ENCODE measurements at places on chromosomes 7 and 10.
A peak's percentile ranks its signal among the peaks of the same experiment; 100 is the strongest.

DNA sequence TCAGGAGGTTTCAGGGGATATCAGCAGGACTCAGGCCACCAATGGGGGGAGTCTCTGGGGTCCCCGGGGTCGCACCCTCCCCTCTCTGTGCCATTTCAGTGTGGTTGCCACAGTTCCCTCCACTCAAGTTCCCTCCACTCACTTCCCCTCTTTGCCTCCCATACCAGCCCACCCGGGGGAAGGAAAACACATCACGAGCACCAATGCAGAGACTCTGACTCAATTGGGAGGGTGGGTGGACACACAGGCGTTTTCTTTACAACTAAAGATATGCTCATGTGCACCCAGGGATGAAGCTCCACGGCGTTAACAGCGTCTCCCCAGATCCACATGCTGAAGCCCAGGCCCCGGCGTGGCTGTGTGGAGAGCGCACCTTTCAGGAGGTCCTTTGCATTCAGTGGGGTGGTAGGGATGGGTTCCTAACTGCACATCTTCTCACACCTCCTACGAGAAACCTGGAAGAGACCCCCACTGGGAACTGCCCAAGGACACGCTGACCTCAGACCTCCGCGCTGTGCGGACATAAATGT is 254.1 kb downstream of the ZMYND11 start:
- no peak for DNase-seq

GRCh38 chr10:104104926-104105325 is 17.0 kb upstream of the SFR1 start:
- no peak for DNase-seq

GRCh38 chr7:64651203-64651602 is 14.7 kb upstream of the ZNF107 start:
- no peak for DNase-seq

DNA sequence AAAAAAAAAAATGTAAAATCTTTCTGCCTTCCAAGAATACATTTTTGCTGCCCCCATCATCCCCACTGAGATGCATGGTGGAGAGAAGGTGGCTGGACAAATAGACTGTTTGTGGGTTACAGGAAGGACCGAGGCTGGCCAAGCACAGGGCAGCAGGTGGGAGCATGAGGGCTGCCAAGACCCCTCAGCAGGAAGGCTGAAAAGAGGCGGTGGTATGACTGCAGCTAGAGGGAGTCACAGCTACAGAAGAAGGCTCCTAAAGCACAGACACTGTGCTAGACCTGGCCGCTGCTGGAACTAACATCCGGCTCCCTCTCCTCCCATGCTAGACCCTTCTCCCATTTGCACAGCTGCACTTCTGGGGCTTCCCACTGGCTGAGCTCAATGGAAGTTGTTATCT is 289.6 kb downstream of the TCERG1L start:
- DNase-seq = no peak

DNA sequence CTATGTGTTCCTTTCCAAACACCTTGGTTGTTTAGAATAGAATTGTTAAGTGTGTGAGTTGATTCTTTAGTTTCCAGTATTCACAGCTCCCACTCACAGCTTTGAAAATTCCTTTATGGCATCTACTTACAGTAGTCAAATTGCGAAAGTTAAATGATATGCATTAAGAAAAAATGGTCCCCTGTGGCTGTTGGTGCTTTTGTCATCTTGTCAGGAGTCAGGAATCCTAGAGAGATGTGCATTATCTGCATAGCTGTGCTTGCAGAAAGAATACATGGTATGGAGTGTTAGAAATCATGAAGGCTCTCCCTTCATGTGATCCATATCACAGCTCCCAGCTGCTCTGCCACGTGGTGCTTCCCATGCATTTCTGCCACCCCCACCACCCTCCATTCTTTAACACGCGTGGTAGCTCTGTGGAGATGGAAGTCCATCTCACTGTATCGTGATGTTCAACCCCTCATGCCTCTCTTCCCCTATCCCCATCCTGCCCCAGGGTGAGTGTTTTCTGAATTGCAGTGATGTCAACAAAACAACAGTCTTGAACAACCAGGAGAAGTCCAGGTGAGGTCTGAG is 29.2 kb upstream of the CTTNBP2 start:
- DNase-seq = no peak

DNA sequence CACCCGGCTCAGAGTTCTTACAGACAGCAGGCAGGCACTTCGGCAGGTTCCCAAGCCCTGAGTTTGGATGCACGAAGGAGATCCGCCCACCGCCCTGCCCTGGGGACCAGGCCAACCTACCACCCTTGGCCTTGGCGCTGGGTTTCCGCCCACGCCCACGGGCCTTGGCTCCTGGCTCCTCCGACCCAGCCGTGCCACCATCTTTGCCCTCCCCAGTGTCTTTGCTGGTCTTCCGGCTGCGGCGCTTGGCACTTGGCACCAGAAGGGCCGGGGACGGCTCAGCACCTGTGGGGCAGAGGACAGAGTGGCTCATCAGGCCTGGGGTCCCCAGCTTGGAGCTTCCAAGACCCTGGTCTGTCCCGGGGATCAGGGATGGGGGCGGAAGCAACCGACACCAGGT is 32.1 kb downstream of the SLC29A4 start:
- DNase-seq = no peak

DNA sequence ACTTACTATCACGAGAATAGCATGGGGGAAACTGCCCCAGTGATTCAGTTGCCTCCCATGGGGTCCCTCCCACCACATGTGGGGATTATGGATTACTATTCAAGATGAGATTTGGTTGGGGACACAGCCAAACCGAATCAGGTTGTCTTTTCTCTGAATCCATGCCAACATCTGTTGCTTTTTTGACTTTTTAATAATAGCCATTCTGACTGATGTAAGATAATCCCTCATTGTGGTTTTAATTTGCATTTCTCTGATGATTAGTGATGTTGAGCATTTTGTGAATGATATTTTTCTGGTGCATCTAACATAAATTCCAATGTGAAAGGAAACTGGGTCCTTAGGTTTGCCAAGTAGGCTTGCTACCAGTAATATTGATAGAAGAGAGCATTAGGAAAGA is 69.0 kb upstream of the ARHGAP21 start:
- DNase-seq = no peak

- no peak for DNase-seq
Measured at GRCh38 chr10:132912713-132913558, 29.4 kb downstream of the CFAP46 start.

GRCh38 chr10:103668351-103669242 is 175.1 kb downstream of the NEURL1 start:
- no peak for DNase-seq

DNA sequence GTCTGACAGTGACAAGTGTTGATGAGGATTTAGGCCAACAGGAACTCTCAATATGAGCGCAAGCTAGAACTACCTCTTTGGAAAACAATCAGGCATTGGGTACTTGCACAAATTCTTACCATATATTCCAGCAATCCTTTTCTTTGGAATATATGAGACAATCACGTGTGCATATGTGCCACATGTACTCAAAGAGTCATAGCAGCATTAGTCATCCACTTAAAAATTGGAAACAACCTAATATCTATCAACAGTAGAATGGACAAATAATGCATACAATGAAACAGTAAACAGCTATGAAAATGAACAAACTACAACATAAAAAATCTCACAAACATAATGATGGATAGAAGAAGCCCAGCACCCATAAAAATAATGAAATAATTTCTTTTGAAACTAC is 179.7 kb downstream of the GLI3 start:
- no peak for DNase-seq

DNA sequence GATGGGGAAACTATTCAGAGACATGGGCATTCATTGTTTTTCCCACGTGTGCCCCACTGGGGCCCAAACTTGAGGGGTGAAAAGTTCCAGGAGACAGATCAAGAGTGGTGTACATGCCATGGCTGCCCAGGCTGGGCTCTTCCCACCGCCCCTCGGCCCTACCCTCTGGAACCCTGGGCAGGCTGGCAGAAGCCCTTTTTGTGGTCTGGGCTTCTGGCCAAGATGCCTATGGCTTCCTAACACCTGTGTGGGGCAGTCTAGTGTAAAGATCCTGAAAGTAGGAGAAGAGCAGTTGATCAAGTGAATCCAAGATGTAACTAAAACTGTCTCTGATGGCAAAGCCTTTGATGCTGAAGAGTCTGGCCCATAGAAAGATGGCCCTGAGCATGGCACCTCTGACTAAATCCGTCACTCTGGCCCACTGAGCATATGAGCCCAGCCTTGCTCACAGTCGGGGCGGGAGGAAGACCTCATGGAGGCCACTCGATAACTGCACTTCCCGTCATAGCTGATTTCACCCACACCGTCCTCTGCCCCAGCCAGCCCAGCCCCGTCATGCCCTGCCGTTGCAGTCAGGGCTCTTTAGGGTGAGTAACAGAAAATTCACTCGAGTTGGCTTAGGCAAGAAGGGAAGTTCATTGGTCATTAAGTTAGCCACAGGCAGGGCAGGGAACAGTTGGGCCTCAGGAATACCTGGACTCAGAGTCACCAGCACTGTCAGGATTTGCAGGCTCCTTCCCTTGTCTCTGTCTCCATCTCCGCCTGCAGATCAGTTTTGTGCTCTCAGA is 37.9 kb upstream of the MTPAP start:
- no peak for DNase-seq

DNA sequence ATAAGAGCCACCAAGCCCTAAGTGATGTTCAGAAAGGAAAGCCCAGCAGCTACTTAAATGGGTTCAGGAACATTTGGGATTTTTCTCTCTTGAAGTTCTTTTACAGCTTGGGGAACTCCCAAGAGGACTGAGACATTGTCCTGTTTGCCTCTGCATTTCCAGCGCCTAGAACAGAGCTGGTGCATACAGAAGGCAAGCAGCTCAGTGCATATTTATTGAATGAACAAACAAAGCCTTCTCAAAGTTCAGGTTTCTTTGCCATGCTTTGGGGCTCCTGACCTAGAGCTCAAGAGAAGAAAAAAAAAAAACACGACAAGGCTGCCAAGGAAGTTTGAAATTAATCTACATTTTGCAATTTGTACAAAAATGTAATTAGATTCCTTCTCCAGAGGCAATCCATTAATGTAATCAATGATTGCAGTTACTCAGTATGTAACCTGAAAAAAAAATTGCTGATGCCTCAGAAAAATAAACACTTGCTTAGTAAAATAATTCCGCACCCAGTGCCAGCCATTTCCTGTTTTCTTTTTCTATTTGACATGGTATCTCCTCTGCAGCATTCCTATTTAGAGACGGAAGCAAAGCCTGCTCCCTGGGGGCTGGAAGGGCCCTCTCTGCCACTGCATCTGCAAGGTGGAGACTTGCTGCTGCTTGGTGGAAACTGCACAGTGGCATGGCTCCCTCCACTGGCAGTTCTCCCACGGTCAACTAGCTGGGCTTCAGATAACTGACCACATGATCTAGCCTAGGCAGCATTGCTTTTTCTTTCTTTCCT is 157.3 kb downstream of the TMEM178B start:
- peak; percentile 29 for DNase-seq

DNA sequence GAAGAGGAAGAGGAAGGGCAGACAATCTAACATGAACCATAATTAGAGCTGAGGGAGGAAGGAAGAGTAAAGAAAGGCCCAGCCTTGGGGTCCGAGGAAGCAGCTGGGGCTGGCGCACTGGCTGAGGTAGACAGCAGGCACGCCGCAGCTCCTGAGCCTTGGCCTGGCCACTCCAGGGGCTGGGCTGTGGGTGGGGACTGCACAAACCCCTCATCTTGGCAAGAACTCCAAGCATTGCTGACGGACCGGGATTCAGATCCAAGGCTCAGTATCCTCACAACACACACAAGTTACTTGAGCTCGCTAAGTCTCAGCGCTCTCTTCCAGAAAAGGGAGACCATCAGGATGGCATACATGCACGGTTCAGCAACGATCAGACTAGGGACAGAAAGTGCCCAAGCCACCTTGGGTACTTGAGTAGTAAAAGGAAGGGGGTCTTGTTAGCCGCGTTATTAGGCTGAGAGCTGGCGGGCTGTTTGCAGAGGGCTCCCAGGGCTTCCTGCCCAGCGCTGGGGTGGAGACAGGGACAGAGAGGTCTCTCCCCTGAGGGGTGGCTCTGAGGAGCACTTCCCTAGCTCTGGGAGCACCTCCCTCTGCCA is 4.5 kb downstream of the TNS3 start:
- no peak for DNase-seq

All from NCI-H2107 (cell line).